ENCODE measurements at places on chromosomes 6 and 20.
A peak's percentile ranks its signal among the peaks of the same experiment; 100 is the strongest.

- DNase-seq: peak; percentile 31
Measured at GRCh38 chr6:16712255-16712930, 48.9 kb downstream of the ATXN1 start.

DNA sequence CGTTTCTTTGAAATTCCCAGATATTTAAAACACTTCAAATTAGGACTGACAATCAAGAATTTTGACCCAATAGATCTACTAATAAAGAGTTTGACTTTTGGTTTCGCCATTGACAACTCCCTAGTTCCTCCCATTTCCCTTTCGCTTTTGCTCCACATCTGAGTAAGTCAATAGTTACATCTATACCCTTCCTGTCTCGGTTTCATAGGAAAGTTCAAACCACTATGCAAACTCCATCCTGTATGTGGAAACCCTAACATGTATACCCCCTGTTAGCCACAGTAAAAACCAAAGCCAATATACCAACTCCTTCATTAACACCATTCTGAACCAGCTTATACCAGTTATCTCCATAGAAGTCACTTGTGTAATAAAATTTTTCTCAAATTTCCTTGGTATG, 311.1 kb downstream of the MMUT start:
- no peak for DNase-seq

- no peak for DNase-seq
Measured at GRCh38 chr20:10109641-10110040, 74.9 kb downstream of the ANKEF1 start.

DNA sequence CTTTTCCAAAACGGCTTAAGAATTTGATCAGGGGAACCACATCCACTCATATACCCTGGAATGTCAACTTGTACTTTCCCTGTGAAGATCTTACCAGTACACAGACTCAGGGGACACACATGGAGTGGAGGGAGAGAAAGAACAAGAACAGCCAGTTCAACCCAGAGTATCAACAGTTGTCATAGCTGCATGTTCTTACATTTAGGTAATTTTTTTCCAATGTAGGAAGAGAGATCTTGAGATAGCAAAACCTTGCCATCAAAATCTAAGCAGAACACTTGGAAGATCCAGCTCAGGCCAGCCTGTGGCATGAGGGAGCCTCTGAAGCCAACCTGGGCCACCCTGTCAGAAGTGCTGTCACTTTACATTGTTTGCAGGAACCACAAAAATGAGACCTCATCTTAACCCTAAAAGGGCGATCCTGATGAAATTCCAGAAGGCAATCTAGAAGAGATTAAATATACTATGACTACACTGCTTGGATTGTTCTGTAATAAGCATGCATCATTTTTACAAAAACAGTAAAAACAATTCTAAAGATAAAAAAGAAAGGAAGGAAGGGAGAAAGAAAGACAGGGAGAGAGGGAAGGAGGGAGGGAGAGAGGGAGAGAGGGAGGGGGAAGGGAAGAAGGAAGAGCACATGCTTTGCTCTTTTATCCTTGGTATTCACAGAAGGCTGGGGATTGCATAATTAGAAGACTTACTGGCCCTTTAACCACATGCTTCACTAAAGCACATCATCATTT, 124.7 kb upstream of the TCF21 start:
- peak; percentile 80 for DNase-seq

DNA sequence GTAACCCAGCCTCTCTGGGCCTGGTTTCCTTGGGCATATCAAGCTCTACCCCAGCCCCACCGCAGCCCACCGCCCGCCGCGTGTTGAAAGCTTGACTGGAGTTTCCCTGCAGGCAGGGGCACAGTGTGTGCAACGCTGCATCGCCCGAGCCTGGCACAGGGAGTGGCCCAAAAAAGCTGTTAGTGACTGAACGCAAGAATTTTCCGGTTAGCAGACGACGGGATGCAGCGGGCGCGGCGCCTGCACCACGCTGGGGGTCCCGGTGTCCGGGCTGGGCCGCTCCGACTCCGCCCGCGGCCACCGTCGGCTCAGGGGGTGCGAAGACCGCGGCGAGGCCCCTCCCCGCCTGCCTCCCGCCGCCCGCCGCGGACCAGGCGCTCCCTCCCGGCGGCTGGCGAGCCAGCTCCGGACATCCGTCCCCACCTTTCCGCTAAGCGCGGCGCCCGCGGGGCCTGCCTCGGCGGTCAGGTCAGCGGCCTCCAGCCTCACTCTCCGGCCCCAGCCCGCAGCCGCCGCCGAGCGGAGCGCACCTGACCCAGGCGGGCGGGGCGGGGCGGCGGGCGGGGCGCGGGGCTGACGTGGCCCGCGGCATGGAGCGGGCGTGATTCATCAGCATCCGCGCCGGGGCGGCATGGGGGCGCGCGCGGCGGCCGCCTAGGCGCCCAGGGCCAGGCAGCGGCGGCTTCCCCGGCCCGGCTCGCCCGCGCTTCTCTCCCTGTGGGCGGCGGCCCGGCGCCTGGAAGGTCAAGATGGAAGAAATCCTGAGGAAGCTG, at the start of gene ARFGEF3:
Gene ARFGEF3 (plus strand): TSS at position 602 of the 773 bp plus-strand sequence. CDS start 148 bp downstream, at position 750.
- DNase-seq: no peak

All from fibroblast of pulmonary artery (primary cell).